ENCODE measurements at places on chromosomes 5 and 9.

DNA sequence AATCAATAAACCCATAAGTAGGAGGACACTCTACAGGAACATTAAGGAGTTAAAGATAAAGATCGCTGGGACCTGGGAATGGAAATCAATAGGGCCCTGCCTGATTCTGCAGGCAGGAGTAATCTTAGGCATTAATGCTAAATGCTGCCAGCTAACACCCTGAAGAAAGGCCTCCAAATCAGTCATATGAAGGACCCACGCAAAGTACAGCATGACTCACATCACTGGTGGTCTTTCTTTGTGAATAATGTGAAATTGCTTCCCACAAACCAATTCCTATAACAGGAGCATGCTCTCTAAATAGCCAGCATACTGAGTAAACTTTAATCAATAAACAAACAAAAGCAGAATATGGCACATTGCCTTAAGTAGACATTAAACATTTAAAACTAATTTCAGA, 172.3 kb downstream of the SEMA5A start:
- no peak for DNase-seq

- no peak for DNase-seq
These were observed 360.2 kb upstream of the GRIA1 start for GRCh38 chr5:153130296-153130695.

GRCh38 chr5:143251946-143252345, 151.5 kb downstream of the NR3C1 start:
- no peak for DNase-seq

DNA sequence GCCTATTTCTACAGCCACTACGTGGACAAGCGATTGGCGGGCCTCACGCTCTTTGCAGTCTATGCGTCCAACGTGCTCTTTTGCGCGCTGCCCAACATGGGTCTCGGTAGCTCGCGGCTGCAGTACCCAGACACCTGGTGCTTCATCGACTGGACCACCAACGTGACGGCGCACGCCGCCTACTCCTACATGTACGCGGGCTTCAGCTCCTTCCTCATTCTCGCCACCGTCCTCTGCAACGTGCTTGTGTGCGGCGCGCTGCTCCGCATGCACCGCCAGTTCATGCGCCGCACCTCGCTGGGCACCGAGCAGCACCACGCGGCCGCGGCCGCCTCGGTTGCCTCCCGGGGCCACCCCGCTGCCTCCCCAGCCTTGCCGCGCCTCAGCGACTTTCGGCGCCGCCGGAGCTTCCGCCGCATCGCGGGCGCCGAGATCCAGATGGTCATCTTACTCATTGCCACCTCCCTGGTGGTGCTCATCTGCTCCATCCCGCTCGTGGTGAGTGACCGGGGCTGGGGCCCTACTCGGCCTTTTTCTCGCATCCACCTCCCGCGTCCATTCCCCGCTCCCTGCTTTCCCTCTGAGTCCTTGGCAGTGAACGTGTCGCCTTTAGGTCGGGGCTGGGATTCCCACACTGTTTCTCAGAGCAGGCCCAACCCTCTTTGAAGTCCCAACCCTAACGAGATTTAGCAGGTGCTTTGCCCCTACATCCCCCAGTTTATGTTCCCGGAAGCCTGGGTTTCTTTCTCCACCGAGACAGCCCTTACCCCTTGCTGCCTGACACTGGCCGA, 1.8 kb downstream of the PTGER4 start:
- DNase-seq: peak; percentile 47

DNA sequence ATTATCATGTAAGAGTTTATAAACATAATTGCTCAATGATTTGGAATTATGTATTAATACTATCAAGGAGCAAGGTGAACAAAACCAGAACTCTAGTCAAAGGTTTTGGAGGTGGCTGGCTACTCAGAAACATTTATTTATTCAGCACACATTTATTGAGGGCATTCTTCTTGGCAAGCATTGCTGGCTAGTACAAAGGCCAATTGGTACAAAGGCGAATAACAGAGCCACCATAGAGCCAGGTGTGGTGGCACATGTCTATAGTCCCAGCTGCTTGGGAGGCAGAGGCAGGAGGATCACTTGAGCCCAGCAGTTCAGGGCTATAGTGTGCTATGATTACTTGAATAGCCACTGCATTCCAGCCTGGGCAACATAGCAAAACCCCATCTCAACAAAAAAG, 242.1 kb downstream of the CWC27 start:
- DNase-seq: no peak

DNA sequence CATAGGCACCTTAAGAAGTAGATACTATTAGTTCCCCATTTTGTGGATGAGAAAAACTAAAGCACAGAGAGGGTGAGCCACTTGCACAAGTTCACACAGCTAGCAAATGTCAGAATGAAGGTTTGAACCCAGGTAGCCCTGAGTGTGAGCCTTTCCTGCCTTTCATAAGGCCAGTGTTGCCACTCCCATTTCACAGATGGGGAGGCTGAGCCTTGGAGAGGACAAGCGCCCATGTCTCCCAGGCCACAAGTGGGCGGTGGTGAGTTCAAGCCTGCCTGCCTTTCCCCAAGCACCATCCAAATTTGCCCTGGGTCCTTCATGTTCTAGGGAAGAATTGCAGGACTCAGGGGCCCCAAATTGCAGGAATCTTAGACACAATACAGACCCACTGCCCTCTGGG, 50.6 kb downstream of the LHX2 start:
- no peak for DNase-seq

DNA sequence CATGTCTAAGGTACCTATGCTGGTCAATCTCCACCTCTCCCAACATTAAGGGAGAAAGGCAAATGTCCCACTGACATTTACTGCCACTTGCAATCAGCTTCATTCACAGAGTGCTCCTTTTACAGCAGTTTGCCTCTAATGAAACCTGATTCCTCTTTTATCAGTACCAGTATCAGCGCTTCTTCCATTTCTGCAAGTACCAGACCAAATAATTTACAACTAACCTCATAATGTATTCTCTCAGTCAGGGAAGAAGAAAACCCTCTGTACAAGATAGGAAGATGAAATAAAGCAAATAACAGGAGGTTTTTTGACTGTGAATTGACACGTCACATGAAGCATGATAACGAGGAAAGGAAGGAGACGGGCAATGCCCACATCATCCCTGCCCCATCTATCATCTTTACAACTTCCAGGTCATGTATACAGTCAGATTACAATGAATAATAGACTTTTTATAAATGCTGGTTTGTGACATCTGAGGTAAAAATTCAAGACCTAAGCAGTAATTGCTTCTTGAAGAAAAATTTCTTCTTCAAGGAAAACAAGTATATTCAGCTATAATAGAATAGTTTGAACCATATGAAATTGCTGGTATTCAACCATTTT, 21.9 kb downstream of the ABITRAM start:
- no peak for DNase-seq

GRCh38 chr9:37760416-37761161, 7.0 kb downstream of the TRMT10B start:
- DNase-seq: no peak

Data from activated naive CD4-positive, alpha-beta T cell treated with Interleukin-2 at 50 U/mL for 16 hours (primary cell).